ACHN (cell line): ENCODE measurements at places on chromosomes 1 and 21.

DNA sequence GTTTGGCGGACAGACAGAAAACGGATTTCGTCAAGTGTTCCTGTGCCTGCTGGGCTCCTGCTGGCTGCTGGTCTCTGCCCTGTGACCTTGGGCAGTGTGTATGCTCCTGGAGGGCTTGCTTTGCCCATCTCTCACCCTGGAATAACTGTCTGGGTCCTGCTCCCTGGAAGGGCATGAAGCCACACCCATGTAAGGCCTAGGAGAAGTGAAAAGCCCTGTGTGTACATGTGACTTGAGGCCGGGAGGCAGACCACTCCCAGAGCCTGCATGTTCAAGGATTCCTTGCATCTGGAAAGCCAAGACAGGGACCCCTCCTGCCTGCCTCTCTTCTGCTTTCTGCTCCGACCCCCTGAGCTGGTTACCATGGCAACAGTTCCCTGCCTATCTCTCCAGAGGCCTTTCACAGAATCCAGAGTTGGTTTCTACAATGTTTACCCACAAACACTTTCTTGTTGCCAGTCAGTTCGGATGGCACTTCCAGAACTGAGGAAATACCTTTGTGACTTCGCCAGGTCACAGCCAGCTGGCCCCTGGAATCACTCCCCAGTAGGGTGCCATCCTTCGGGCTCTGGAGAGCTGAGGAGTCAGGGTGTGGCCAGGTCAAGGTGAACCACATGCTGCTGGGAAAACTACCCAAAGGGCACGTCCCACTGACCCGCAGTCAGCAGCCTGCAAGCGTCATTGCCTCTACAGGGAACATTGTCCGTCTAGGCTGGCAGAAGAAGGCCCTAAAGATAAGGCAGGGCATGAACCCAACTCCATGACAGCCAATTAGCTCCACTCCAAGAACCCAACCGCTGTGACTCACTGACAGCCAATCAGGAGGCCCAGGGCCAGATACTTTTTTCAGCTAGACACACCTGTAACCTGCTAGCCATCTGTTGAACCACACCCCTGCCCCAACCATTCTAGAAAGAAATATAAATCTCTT lies 14.7 kb upstream of the GPR37L1 start:
- DNase-seq = peak; percentile 16

DNA sequence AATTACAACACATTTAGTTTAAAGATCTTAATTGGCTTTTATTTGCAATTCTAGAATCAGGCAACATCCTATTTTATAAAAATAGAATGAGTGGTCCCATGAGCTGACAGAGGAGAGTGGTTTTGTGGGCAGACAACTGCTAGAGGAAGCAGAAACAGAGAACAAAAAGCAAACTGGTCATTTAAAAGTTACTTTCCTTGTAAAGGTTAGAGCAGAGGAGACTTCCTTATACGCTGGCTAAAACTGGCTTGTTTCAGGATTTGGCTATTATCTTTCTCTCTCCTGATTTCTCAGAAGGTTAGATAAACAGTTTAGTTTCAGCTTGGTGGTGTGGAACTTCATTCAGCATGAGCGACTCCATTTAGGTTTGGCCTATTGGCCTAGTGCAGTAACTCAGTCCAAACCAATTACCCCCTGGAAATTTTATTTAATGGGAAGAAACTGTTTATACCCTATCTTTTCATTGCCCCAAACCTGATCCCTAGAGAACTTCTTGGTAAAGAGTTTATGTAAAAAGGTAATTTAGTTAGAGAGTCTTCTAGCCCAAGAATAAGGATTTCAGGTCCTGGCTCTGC lies 32.2 kb upstream of the IL20 start:
- no peak for DNase-seq

- DNase-seq = no peak
These were observed 1325.9 kb upstream of the B3GALT2 start for GRCh38 chr1:194512345-194512744.

DNA sequence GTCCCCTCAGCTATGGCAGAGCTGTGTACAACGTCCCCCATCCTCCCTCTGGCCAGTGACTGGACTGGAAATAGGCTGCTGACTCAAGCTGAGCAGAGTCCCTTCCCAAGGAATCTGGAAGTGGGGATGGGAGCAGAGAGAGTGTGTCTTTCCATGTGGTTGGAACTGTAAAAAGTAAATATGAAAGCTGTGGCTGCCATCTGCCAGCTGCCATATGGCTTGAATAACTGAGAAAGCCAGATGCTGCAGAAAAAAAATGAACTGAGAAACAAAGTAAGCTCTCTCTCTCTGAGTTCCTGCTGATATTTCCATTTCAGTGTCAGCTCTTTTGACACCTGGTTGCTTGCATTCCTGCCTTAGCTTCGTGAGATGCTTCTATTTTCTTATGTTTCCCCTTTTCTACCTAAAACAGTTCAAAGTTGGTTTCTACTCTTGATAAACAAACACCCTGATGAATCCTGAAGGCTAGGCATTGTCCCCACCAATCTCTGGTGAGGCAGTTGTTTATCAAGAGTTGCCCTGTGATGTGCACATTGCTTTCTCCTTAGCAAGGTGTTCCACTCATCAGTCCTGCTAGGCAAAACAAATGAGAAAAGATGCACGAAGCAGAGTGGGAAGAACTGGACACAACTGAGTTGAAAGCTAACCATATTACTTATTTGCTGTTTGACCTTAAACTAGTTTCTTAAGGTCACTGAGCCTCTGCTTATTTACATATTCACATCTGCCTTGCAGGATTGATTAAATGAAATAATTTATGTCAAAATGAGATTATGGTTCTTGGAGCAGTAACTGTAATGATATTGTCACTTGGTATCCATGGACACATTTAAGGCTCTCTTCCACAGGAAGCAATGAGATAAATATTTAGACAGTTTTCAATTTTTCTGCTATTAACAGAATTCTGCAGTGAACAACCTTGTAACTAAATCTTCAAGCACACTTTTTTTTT lies 16.6 kb upstream of the DR1 start:
- no peak for DNase-seq

DNA sequence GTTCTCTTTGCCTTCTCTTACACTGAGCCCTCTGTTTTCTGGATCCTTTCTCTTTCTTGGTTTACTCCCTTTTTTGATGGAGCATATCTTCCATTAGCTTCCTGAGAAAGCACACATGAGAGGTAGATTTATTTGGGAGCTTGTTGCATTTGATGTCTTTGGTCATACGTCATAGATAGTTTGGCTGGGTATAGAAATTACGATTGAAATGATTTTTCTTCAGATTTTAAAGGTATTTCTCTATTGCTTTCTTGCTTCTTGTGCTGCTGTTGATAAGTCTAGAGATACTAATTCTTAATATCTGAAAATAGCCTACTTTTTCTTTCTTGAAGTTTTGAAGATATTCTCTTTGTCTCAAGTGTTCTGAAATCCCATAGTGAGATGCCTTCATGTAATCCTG lies 45.3 kb upstream of the RUNX3 start:
- DNase-seq = no peak

DNA sequence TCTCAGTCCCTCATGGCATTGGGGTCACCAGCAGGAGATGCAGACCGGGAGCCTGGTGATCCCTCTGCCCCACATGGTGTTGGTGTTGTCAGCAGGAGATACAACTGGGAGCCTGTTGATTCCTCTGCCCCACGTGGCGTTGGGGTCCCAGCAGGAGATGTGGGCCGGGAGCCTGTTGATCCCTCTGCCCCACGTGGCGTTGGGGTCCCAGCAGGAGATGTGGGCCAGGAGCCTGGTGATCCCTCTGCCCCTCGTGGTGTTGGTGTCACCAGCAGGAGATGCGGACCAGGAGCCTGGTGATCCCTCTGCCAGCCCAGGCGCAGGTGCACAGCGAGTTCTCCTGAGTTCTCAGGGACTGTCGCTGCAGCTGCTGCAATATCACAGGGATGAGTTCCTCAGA lies 229.6 kb upstream of the C1orf174 start:
- no peak for DNase-seq

DNA sequence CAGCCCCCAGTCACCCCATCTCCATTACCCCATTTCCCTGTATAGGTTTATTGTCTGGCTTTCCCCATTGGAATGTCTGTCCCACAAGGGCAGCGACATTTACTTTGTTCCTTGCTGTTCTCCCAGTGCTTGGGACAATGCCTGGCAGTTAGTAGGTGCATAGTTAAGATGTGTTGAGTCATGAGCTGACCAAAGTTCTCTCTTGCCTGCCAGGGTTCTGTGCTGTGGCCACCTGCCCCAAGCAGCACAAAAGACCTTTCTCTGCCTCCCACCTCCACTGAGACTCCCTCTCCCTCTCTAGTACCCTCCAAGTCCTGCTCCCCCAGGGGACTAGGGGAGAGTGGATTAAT lies 40.0 kb downstream of the TMCO4 start:
- DNase-seq = no peak

- DNase-seq = no peak
These were observed 80.5 kb downstream of the FGGY start for GRCh38 chr1:59377350-59377904.

DNA sequence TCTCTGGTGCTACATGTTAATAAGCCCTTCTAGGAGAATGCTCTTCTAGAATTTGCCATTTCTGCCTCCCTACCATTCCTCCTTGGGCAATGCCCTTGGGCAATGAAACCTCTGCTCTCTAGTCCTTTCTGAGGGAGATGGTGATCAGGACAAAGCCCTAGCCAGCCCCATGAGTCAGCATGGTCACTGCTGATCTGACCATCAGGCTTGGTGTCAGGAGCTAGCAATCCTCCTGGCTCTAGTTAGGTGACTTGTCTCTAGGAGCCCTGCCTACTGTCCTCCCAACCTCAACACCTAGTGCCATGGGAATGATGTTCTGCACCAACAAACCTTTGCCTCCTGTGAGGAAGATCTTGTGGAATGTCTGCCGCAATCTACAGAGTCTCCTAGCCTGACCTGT lies 89.8 kb downstream of the NMNAT2 start:
- no peak for DNase-seq

GRCh38 chr1:230849451-230850224 lies 18.7 kb downstream of the C1orf198 start:
- peak; percentile 78 for DNase-seq

- DNase-seq = no peak
These were observed 148.6 kb upstream of the HOOK1 start for GRCh38 chr1:59666106-59666505.

DNA sequence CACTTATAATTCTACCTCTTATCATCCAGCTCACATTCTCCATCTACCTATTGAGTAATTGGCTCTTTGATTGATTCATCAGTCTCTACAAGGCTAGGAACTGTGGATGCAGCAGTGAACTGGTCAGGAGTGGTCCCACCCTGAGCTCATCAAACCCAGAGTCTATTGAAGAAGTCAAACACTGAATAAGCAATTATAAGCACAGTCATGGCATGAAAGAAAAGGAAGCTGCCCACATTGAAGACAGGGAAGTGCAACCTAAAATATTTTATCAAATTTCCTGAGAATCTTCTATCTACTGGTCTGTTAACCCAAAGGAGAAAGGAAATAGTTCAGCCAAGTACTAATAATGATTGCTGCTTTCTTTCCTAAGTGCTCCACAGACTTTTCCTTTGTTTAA lies 35.7 kb downstream of the ACP6 start:
- DNase-seq = no peak

DNA sequence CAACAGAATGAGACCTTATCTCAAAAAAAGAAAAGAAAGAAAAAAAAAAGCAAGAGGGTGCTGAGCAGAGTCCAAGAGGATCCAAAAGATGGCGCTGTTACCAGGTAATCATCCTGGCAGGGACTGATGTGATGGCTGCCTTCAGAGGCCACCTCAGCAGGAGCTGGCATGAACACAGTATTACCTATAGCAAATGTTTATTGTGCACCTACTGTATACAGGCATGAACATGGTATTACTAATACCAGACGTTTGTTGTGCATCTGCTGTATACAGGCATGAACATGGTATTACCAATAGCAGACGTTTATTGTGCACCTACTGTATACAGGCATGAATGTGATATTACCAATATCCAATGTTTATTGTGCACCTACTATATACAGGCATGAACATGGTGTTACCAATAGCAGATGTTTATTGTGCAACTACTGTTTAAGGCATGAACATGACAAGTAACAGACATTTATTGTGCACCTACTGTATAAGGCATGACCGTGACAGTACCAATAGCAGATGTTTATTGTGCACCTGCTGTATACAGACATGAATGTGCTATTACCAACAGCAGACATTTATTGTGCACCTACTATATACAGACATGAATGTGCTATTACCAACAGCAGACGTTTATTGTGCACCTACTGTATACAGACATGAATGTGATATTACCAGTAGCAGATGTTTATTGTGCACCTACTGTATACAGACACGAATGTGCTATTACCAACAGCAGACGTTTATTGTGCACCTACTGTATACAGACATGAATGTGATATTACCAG lies 115.1 kb upstream of the TMEM51 start:
- peak; percentile 58 for DNase-seq

DNA sequence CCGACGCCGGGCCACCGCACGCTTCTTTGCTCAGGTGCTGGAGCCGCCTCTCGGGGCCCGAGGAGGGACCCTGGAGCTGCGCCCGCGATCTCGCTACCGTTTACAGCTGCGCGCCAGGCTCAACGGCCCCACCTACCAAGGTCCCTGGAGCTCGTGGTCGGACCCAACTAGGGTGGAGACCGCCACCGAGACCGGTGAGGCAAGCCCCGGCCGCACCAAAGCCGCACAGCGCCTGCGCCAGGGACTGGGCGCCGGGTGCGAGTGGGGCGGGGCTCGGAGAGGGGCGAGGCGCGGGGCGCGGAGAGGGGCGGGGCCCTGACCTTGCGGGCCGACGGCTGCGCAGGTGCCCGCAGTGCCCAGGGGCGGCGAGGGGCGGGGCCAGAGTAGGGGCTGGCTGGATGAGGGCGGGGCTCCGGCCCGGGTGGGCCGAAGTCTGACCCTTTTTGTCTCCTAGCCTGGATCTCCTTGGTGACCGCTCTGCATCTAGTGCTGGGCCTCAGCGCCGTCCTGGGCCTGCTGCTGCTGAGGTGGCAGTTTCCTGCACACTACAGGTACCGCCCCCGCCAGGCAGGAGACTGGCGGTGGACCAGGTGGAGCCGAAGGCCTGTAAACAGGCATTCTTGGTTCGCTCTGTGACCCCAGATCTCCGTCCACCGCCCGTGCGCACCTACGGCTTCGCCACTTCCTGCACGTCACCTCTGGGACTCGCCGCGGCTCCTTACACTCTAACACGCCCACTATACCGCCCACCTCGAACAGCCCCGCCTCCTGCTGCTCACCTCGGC lies 9.8 kb upstream of the CDC20 start:
- DNase-seq = peak; percentile 85
